RKO (cell line): ENCODE measurements at places on chromosomes 13 and 19.

DNA sequence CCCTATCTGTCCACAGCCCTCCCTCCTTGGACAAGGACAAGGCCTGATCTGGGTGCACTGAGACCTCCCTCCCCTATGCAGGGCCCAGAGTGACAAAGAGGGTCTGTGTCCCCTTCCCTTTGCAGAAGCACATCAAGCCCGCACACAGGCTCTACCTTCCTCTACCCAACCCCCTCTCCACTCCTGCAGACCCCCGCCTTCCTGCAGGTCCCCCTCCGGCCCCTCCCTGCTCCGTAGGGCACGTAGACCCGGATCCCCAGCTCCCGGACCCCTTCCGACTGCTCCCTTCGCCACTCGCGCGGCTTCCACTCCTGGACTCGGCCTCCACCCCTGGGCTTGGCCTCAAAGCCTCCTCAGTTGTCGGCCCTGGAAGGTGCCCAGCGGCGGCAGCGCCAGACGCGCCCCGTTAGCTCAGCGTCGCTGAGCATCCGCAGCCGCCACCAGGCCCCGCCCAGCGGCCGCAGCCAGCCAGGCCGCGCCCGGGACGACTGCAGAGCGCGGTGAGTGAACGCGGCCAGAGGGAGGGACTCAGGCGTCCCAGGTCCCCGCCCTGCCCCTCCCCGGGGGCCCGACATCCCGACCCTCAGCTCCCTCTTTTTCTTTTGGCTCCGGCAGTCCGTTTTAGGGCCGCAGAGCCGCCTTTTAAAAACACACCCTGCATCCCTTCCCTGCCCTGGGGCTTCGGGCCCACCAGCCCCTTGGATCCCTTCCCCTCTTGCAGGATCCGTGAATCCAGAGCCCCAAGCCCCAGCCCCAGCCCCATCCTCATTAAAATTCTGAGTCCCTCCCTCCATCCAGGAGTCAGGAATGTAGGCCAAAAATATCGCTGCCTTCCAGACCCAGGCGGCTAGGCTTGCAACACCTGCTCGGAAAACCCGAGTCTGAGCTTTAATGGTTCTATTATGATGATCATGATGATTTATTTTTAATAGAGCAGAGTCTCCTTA, 1.5 kb upstream of the MYADM start:
- peak; percentile 79 for DNase-seq

- peak; percentile 80 for DNase-seq
Measured at GRCh38 chr19:48745208-48745995, 1.3 kb downstream of the IZUMO1 start.

DNA sequence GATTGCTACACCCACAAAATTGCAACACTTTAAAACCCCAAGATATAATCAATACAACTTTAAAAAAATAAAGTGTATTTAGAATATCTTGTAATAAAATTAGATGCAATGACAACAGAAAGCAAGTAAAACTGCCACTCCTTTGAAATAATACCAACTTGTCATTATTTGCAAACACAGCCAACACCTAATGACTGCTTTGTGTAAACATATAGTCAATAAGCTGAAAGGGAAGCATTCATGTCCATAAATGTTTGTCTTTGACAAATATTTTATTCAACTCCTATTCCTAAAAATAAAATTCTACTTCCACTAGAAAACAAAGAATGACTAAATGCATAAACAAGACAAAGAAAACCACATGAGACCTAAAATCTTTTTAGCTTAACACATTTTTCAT, 6.6 kb downstream of the SMAD9 start:
- no peak for DNase-seq

GRCh38 chr19:4431808-4432674, 25.6 kb downstream of the UBXN6 start:
- DNase-seq: no peak

DNA sequence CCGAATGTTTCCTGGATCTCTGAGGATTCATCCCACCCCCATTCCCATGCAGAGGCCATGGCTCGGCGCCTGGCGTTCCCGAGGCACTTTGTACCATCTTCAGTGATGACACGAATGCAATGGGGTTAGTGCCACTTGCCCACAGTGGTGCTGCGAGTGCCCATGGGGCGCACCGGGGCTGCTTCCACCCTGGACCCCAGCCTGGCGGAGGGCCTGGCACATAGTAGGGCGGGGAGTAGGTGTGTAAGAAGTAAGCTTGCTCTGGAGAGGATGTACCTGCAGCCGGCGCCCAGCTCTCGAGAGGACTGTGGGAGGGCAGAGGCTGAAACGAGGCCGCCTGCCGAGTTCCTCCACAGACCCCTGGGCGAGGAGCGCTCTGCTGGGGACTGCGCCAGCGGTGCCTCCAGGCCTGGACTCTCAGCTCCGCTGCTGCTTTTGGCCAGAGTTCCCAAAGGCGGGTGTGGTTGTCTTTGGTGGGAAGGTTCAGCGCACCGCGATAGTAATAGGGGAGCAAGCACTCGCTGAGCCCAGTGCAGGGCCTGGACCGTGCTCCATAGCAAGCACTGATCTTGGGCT, 5.5 kb upstream of the HAMP start:
- DNase-seq: no peak

DNA sequence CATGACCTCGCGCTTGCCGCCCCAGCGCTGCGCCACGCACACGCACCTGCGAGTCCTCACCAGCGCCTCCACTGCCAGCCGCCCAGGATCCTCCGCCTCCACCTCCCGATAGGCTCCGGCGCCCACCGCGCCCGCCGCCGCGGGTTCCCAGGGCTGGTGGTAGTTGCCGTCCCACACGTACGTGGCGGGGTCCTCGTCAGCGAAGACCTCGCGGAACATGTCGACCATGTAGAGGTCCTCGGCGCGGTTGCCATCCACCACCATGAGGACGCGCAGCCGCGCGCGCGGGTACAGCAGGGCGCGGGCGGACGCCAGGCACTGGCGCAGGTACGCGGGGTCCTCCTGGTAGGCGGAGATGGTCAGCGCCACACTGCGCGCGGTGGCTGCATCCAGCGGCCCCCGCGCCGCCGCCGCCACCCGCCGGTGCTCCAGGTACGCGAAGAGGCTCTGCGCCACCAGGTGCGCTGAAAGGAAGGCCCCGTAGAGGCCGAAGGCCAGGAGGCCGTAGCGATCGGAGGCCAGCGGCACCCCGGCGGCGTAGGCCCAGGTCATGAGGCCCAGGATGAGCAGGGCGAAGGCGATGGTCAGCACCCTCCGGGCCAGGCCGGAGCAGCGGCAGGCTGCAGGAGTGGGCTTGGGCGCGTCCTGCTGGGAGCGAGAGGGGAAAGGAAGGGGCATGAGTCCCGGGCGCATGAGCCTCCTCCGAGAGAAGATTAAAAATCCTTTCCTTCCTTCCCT, 4.4 kb downstream of the HAS1 start:
- DNase-seq: no peak

DNA sequence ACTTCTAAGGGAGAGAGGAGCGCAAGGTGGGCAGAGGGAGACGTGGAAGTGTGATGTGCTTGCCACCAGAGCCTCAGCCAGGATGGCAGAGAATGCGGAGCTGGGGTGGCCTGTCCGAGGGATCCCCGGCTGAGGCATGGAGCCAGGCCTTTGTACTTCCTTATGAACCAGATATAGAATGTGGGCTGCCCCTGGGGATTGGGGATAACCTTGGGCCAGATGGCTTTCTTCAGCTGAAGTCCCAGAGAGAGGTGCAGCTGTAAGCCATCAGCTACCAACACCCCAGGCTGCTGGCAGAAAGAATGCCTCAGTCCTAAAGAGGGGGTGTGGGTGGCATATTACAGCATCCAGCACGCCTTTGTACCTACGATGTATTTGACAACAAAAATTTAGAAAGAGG, 25.5 kb upstream of the FBXO17 start:
- no peak for DNase-seq

DNA sequence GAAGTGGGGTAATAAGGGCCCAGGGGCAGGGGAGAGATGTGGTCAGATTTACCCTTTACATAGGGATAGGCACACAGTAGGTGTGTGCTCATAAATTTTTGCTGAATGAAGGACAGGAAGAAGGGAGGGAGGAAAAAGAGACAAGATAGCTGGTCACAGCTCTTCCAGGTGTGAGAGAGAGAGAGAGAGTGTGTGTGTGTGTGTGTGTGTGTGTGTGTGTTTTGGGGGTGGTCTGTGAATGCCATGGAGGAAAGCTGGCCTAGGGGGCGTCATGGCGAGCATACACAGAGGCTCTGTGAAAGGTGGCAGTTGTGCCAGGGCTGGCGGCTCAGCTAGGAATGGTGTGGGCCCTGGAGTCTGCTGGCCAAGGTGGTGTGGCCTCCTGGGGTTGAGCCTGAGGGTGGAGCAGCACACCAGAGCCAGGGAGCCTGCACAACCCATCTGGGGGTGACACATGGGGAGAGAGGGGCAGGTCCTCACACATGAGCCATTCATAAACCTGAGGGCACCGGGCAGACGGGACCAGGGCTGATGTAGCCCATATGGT, 6.0 kb upstream of the PRX start:
- DNase-seq: no peak

- DNase-seq: no peak
Measured at GRCh38 chr13:23642110-23642509, 71.9 kb downstream of the TNFRSF19 start.

GRCh38 chr13:99293178-99293577, 14.0 kb downstream of the GPR183 start:
- no peak for DNase-seq

DNA sequence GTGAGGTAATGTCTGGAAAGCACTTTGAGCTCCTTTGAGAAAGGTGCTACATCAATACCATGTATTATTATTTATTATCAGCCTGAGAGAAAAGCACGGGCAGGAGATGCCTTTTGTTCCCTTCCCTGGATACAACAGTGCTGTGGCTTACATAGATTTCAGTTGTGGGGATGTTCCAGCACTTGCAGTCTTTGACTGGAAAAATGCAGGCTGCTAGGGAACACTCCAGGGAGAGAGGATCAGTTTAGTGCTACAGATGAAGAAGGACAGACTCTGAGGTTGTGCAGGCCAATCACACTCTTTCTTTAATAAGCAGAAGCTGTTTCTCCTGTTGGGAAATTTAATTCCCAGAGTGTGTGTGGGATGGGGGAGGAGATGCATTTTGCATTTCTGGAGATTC, 94.5 kb upstream of the OBI1 start:
- DNase-seq: no peak

DNA sequence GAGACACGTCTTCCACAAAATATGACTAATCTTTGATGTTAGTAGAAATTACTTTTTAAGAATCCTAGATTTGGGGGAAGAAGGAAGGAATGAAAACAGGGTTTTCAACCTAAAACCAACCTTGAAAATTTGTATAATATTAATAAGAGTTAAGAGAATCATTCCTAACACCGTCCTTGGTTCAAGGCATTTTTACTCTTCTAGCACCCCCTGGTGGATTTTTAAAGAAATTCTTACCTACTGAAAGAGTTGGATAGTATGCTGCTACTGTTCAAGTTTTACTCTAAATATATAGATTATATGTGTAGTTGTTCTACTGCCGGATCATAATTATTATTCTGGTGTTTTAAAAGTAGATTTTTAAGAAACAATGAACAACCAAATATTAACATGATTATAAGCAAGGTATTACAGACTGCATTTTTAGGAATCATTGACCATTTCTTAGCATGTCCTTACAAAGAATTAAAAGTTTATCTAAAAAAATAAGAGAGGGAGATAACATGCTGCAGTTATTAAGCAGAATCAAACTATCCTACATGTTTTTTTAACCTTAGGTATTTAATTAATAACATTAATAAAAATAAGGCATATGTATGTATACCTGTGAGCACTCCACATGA, 7.4 kb upstream of the SLITRK6 start:
- peak; percentile 72 for DNase-seq

DNA sequence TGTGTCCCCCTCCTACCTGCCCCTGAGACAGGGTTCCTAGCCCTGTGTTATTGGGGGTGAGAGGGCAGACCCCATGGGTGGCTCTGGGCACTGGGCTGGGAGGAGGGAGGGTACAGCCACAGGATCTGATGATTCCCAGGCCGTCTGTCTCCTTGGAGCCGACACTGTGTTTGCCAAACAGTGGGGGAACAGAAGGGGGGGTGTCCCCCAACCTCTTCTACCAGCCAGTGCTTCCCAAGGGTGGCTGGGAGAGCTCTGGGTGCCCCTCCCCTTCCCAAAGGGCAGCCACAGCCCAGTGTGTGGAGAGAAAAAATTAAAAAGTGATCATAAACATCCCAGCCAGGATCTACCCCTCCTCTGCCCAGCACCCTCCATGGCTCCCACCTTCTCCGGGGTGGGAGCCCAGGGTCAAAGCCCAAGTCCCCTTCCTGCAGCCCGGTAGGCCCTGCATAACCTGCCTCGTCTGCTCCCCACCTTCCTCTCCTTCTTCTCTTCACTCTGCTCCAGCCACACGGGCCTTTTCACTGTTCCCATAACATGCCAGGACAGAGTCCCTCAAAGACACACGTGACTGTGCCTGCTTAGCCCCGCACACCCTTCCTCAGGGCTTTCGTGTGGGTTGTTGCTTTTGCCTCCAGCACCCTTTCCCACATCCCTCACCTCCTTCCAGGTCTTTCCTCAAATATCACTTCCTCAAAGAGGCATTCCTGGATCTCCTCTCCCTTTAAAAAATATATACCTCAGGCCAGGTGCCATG, 1.4 kb upstream of the PLIN4 start:
- no peak for DNase-seq

DNA sequence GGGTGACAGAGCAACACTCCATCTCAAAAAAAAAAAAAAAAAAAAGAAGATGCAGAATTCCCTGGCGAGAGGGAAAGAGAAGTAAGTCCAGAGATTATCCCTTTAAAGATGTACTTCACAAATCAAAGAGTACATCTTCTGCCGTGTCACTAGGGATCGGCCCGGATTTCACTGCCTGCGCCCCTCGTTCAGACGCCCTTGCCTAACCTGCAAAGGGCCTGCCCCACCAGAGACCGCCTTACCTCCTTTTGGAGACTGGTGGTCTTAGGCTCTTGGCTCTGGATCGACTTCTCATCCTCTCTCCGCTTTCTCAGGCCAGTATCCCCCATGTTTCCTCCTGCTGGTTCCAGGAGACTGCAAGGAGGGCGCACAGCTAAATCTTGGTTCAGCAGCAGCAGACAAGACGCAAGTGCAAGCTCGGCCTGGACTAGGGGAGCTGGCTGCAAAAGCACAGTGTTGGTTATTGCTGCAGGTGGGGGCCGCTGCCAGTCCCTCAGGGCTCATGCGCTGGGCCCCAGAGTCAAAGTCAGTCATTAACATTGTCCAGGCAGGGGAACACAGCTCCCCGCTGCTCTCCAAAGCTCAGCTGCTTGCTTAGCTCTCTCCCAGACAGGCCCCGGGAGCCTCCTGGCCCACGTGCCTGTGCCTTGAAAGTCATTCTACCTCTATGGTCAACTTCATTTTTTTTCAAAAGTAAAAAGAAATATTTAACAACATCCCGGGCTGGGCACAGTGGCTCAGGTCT, 1.2 kb downstream of the SLC7A9 start:
- no peak for DNase-seq

DNA sequence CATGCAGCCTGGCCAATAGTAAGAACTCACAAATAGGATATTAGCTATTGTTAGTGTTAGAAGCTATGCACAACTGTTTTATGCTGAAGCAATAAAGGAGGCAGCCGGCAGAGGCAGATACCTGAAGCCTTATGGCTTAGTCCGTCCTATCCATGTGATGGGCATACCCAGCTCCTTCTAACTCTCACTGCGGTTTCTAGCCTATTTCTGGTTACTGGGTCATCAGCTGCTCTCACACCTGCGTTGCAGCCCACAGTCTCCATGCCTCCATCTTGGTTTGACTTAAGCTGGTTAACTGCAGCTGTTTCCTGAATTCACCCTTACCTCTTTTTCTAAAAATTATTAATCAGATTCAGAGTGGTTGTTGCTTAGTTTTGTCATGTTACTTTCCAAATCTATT, 40.5 kb upstream of the CNMD start:
- no peak for DNase-seq
